ENCODE measurements at places on chromosomes 1 and 21.

DNA sequence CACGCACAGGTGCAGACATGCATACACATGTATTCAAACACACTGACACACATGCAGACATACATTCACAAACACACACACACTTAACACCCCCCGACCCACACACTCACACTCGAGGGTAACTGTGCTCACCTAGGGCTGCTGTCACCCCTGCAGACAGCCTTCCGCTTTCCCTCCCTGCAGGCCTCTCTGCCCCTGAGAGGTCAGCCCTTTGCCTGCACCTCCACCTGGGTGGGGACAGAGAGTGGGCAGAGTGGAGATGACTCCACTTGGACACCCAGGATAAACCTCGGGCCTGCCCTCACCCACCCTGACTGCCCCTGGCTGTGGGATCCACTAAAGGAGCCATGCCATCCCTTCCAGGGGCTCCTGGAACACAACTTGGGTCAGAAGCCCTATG lies 264.3 kb downstream of the PTPRU start:
- no peak for DNase-seq

DNA sequence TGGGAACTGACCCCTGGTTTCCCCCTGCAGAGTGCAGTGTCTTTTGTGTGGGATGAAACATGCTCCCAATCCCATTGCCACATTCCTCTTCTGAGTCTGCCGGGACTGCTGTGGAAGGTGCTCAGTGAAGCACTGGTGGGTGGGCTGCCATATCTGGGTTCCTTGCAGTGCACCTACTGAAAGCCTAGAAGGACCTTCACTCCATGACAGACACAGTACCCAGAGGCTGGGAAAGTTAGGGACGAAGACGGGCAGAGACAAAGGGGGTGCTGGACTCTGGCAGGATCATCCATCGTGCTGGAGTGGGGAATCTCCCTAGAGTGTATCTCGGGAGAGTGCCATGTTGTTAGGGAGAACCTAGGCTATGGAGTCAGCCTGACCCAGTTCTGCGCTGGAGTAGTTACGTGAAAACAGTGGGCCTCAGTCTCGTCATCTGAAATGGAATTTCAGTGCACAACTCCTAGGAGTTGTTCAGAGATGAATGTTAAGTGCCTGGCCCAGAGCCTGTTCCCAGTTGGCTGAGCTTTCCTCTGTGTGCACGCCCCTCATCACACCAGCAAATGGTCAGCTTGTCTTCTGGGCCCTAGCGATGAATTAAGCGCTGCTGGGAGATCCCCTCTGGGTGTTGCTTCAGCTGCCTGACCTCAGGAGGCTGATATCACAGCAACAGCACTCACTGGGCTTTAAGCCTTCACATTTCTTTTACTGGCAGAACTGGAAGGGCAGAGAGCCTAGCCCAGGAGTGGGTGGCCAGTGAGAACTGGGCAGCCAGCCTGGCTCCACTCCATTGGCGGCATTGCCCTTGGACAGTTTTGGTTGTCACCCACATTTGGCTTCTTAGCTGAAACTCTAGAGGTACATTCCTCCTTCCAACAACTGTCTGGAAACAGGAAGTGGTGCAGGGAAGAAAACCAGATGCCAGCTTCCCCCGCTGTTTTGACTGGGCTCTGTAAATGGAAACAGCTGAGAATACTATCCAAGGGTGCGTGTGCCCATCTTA lies 479.8 kb upstream of the VAMP3 start:
- no peak for DNase-seq

DNA sequence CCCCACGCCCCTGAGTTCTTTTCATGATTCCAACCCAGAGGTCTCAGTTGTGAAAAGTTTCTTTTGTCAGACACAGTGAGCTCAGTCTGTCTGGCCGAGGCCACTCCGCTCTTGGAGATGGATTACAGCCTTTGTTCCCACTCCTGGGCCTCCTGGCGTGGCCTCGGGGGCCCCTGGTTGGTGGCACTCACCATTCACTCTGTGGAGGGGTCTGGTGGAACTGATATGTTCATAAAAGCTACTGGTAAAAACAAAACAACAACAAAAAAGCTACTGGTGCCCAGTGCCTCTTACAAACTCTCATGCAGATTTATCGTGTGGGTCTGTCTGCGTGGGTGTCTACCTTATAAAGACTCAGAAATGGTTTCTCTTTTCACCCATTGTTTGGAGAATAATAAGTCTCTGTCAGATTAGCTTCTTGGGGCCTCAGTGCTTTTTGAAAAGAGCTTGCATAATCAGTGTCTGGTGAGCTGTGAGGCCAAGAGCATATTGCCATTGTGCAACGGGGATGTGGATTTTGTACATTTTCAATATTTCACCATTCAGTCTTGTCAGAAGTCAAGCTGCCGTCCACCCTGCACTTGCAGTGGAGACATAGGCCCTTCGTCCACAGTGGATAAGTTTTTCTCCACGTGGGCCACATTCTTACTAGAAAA lies 86.7 kb downstream of the GALNT2 start:
- no peak for DNase-seq

GRCh38 chr1:99777752-99778151 lies 11.3 kb upstream of the FRRS1 start:
- no peak for DNase-seq

DNA sequence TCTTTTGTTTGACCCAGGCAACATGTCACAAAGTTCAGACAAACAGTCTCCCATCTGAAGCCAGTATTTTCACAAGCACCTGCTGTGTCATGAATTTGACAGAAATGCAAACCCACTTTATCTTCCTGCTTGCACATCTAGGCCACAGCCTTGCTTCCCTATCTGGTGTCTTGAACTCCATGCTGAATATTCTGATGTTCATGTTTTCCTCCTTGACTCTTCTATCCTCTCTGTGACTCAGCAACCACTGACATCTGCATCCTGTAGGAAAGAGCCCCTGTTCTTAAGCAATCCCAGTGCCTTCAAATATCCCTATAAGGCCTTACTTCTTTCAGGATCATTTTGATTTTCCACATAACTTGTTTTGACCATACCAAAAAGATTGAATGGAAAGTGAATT lies 6.5 kb downstream of the CD55 start:
- no peak for DNase-seq

All from stimulated activated CD4-positive, alpha-beta T cell treated with anti-CD3 and anti-CD28 coated beads, Interleukin-1b, Interleukin-23, amount 100 ng/mL, for 1 hour (primary cell).